ENCODE measurements at places on chromosomes 7 and 10. TPM values are rescaled to one million over a fixed set of nuclear protein-coding genes. Genes with fewer than 3 reads are reported as not detected.

GRCh38 chr10:110686047-110686446, 41.9 kb downstream of the RBM20 start:
- peaks cover 2% of the 10 kb centered on the region for H3K4me1 ChIP-seq
- no peaks in the 10 kb centered on the region for H3K27me3 ChIP-seq
- no peak overlapping the region for H3K27ac ChIP-seq

GRCh38 chr7:12647364-12648219, 39.8 kb upstream of the ARL4A start:
- H3K4me1 ChIP-seq = no peaks in the 10 kb centered on the region
- peak; percentile 65 for DNase-seq
- no peaks in the 10 kb centered on the region for H3K27me3 ChIP-seq
- no peak overlapping the region for H3K27ac ChIP-seq
- H3K4me3 ChIP-seq = no peak overlapping the region

- H3K27me3 ChIP-seq = no peaks in the 10 kb centered on the region
- no peak for DNase-seq
- H3K4me1 ChIP-seq = no peaks in the 10 kb centered on the region
- no peaks in the 10 kb centered on the region for H3K36me3 ChIP-seq
- no peak overlapping the region for H3K27ac ChIP-seq
These were observed 526.0 kb downstream of the CCSER2 start for GRCh38 chr10:84854439-84854838.

GRCh38 chr7:42137941-42138340, 99.1 kb downstream of the GLI3 start:
- no peak overlapping the region for H3K27ac ChIP-seq
- H3K27me3 ChIP-seq = no peaks in the 10 kb centered on the region
- H3K4me1 ChIP-seq = no peaks in the 10 kb centered on the region
- no peaks in the 10 kb centered on the region for H3K36me3 ChIP-seq
- no peak for DNase-seq
- H3K4me3 ChIP-seq = no peak overlapping the region

LIPJ gene
- 0.26 TPM for total RNA-seq

GSTO2 gene
- 2.1 TPM for total RNA-seq
